Eye (tissue), 1 donor: ENCODE measurements at places on chromosomes 6 and 20.

GRCh38 chr20:23568320-23568970 lies at the start of gene CST9L:
Gene CST9L, minus strand, starts transcription at chr20:23568484. Its CDS starts 34 bp downstream, at chr20:23568450.
- DNase-seq: no peak

DNA sequence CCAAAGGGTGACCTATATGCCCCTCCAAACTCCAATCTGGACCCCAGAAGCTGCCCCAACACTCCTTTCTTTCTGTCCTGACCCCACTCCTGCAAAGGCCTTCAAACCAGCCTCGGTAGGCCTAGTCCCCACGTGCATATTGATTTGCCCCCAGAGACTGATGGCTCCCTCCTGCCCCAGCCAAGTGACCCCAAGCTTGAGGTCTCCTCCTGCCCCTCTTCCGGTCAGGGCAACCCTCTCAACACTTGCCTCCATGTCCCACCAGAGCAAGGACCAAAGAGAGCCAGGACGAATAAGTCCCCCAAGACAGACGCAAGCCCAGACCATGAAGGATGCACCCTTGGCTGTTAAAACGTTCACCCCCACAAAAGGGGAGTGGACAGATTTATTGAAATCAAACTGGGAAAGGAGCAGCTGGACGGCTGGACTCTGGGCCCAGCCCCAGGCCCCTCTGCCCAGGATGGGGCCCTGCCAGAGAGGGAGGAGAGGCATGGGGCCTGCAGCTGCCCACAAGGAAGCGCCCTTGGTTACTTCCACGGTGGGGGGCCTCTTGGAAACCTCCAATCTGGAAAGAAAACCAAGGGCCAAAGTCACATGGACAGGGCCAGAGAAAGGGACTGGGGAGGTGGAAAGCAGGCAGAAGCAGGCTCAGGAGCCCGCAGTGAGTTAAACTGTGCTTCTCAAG lies 2.4 kb upstream of the SPEF1 start:
- no peak for DNase-seq

- DNase-seq: no peak
Observed at GRCh38 chr20:59567585-59568508, 36.5 kb upstream of the PHACTR3 start.

DNA sequence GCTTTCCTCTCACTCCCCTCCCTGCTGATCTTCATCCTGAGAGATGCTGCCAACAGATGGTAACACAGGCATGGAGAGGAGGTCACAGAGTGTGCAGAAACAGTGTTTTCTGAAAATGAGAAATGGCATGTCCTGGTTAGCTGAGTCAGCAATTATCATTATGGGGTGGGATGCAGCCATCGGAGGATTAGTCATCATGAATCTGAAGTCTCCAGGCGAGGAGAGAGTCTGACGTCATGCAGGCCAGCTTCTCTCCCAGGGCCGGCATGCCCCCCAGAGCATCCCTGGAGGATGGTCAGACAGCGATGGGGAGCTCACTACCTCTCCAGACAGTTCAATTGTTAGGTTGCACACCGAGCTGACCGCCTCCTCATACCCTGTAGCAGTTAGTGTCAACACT lies 4.7 kb upstream of the GTSF1L start:
- DNase-seq: no peak

DNA sequence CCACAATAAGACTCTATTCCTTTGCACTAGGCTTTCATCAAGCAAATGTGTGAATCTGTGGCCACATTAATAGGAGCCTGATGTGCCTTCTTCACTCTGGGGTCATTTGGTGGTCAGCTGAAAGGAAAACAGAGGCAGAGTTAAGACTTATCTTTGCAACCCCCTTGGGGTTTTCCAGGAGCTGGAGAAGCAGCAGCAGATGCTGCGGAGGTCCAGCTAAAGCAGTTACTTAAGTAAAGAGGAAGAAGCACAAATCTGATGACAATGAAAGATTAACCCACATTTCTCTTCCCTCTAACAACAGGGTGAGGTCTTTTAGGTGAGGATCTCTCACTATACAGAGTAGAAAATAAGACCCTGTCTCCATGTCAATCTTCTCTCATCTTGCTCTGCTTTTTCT lies 45.4 kb upstream of the QKI start:
- no peak for DNase-seq

GRCh38 chr6:51398064-51398705 lies 579.5 kb downstream of the TFAP2B start:
- no peak for DNase-seq

GRCh38 chr6:43014434-43014909 lies 423 bp downstream of the KLHDC3 start:
- DNase-seq: no peak

DNA sequence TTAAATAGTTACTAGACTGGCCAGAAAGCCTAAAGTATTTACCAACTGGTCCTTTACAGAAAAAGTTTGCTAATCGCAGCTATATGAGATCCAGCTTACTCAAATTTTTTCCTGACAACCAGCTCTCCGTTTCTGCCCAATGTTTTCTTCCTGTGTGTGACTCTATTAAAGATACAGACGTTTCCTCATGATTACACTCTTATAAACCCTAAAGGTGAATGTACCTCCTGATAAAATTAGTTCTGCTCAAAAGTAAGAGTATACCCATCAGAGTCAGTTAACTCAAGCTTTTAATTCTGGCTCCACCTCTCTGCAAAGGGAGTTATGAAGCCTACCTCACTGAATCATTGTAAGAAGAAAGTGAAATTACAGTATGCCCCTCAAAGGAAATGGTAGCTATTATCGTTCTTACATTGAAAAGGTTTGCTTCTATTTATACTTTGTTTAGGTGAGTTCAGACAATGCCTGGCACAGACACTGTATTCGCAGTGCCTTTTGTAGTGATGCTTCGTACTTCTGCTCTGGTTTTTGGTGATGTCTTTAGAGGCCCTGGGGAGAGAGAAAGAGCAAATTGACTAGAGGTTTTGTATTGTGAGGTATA lies 10.2 kb upstream of the MROH8 start:
- DNase-seq: no peak

GRCh38 chr20:37356387-37356786 lies 10.4 kb downstream of the SRC start:
- no peak for DNase-seq

DNA sequence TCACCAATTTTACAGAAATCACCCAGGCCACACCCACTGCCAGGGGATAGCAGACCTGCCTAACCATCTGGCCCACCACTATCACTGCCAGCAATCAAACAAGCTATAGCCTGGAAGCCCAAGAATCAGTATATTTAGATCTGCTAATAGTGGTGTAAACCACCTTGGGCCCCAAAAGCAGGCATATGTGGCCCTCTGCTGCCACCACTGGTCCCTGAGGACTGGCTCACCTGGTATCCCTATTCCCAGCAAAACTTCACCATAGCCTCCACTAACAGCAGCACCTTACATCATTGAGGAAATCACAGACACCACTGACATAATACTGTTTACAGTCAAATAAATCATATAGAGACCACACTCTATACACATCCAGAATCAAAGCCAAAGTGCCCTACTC lies 880.4 kb upstream of the MAN1A1 start:
- no peak for DNase-seq

DNA sequence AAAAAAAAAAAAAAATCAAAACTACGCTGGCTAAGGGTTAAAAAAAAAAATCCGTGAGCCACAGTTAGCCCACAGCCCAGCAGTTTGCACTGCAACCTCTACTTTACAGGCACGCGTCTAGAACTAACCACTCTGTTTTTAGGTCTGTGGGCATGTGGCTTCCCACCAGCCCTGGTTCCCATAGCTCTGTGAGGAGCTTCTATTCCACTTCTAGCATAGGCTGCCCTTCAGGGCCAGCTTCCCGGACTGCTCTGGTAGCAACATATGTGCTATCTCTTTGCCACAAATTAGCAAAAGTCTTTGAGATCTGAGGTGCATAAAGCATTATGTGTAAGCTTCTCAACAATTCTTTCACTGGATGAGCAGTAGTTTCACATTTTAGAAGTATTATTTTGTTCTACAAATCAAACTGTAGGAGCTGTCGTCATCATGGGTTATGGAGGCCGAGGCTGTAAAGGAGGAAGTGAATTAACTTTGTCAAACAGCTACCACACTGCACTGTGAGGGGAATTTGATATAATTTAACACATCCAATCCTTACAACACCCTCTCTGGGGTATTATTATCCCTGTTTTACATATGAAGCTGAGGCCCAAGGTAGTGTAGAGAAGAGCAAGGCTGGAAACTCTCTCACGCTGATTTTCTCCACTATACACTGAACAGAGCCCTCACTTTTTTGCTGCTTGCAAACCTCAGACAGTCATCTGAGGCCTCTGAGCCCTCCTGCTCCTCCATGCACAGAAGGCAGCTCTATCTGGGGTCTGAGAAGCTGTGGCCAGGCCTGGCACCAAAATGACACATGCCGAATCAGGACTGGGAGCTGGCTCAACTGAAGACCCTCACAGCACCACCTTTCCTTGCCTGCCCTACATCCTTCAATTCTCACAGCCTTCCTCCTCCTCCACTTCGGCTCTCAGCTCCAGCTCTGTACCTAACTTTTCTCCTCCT lies 35.4 kb downstream of the MAN1A1 start:
- no peak for DNase-seq

GRCh38 chr6:148779142-148779562 lies 32.3 kb downstream of the UST start:
- no peak for DNase-seq
